ENCODE measurements at places on chromosomes 16 and 17.

- peaks cover 4% of the 10 kb centered on the region for H3K27me3 ChIP-seq
- DNase-seq, result no peak
- no peaks in the 10 kb centered on the region for H3K4me1 ChIP-seq
- no peak overlapping the region for H3K4me3 ChIP-seq
These were observed 52.2 kb upstream of the HAPSTR1 start for GRCh38 chr16:9039210-9039609.

GRCh38 chr16:89112377-89113151 lies 18.9 kb downstream of the ACSF3 start:
- no peak overlapping the region for H3K4me3 ChIP-seq
- DNase-seq, result no peak
- H3K27me3 ChIP-seq, result no peaks in the 10 kb centered on the region
- H3K27ac ChIP-seq, result no peak overlapping the region
- peaks cover 7% of the 10 kb centered on the region for H3K36me3 ChIP-seq

- no peak overlapping the region for H3K27ac ChIP-seq
- H3K27me3 ChIP-seq, result no peaks in the 10 kb centered on the region
- H3K36me3 ChIP-seq, result peaks cover 3% of the 10 kb centered on the region
- H3K4me3 ChIP-seq, result no peak overlapping the region
These were observed 193.0 kb downstream of the STX8 start for GRCh38 chr17:9382626-9383025.

GRCh38 chr16:63066552-63066951 lies 1030.3 kb upstream of the CDH8 start:
- DNase-seq, result no peak
- H3K4me3 ChIP-seq, result no peak overlapping the region
- H3K27ac ChIP-seq, result no peak overlapping the region

DNA sequence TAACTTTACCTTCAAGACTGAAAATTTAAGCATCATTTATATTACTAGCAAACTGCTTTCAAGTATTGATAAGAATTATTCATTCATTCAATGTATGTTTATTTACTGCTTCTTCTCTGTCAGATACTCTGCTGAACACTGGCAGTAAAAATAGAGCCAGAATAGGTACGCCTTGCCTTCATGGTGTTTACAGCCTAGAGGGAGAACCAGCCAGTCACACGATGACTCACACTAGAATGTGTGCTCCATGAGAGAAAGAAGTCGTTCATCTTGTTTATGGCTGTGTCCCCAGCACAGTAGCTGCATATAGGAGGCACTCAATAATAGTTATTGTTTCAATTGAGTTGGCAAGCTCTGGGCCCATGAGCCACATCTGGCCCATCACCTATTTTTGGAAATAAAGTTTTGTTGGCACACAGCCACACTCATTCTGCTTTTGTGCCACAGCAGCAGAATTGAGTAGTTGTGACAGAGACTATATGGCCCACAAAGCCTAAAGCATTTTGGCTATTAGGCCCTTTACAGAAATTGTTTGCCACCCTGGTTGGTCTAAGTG lies 84.2 kb downstream of the TMC6 start:
- DNase-seq, result no peak
- no peaks in the 10 kb centered on the region for H3K27me3 ChIP-seq
- no peak overlapping the region for H3K27ac ChIP-seq
- peaks cover 32% of the 10 kb centered on the region for H3K4me1 ChIP-seq

DNA sequence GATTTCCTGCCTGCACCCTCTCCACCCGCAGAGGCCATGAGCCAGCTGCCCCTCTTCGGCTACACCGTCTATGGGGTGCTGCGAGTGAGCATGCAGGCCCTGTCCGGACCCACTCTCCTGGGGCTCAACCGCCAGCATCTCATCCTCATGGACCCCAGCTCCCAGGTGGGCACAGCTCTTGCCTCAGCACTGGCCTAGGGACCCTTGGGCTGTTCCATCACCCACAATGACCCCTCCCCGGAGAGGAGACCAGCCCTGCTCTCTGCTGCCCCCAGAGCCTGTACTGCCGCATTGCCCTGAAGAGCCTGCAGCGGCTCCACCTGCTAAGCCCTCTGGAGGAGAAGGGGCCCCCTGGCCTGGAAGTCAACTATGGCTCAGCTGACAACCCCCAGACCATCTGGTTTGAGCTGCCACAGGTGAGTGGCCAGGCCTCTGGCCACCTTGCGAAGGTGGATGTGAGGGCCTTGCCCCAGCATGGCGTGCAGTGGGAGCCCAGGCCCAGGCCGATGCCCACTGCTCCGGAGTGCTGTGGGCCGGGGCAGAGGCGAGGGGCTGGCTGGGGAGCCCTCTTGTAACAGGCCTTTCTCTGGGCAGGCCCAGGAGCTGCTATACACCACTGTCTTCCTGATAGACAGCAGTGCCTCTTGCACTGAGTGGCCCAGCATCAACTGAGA lies 7.3 kb upstream of the SMIM5 start:
- no peak overlapping the region for H3K4me3 ChIP-seq
- H3K36me3 ChIP-seq, result no peaks in the 10 kb centered on the region
- peaks cover 9% of the 10 kb centered on the region for H3K4me1 ChIP-seq
- H3K27ac ChIP-seq, result no peak overlapping the region
- no peaks in the 10 kb centered on the region for H3K27me3 ChIP-seq

- H3K4me3 ChIP-seq, result no peak overlapping the region
- no peaks in the 10 kb centered on the region for H3K27me3 ChIP-seq
- no peaks in the 10 kb centered on the region for H3K4me1 ChIP-seq
- no peak for DNase-seq
- H3K27ac ChIP-seq, result no peak overlapping the region
- H3K36me3 ChIP-seq, result no peaks in the 10 kb centered on the region
These were observed 389.2 kb upstream of the SALL1 start for GRCh38 chr16:51540259-51540658.

DNA sequence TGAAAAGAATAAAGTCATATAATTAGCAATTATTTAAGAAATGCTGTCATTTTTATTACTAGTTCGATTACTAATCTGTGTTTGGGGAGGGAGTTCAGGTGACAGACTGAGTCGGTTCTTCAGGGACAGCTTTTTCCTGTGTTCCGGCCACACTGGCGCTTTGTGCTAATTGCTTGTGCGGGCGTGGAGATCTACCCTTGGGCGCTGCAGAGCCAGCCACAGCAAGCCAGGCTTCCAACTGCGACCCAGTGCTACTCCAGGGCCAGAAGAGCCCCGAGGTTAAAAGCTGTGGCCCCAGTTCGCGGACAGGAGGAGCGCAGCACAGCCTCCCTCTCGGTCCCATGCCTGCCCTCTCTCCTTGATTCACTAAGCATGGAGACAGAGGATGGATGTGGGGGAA lies 6.5 kb upstream of the OR2C1 start:
- no peak overlapping the region for H3K27ac ChIP-seq
- H3K36me3 ChIP-seq, result no peaks in the 10 kb centered on the region
- H3K4me1 ChIP-seq, result peaks cover 3% of the 10 kb centered on the region
- no peaks in the 10 kb centered on the region for H3K27me3 ChIP-seq

DNA sequence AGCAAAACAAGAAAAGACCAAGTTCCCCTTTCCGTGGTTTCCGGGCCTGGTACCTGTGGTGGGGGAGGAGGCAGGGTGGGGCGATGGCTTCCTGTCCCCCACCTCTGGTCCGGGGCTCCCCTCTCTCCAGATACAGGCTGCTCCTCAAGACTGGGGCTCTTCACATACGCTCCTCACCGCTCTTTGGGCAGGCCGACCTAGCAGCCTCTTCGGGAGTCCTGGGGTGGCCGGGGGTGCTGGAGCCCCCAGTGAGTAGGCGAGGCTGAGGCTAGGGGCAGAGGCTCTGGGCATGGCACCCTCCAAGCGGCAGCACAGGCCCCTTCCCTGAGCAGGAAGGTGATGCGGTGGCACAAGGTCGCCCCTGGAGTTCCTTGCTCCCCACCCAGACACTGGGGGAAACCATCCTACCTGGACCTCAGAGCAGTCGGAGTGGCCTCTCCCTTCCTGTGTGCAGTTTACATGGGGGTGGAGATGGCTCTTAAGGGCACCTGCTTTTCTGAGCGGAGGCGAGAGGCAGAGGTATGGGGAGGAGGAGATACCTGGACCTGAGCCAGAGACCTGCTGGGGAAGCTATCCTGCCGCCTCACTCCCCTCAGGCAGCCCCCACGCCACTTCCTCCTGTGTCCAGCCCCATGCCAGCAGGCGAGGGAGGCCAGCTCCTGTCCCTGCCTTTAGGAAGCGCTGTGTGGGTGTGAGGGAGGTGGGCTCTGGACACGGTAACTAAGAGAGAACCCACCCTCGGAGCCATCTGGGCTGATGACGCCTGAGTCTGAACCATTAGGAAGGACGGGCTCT lies 891 bp downstream of the CORO1A start:
- peaks cover 15% of the 10 kb centered on the region for H3K36me3 ChIP-seq
- peak overlapping the region; percentile 98 for H3K27ac ChIP-seq
- H3K4me1 ChIP-seq, result peaks cover 35% of the 10 kb centered on the region
- peak overlapping the region; percentile 99 for H3K4me3 ChIP-seq
- peak; percentile 53 for DNase-seq

DNA sequence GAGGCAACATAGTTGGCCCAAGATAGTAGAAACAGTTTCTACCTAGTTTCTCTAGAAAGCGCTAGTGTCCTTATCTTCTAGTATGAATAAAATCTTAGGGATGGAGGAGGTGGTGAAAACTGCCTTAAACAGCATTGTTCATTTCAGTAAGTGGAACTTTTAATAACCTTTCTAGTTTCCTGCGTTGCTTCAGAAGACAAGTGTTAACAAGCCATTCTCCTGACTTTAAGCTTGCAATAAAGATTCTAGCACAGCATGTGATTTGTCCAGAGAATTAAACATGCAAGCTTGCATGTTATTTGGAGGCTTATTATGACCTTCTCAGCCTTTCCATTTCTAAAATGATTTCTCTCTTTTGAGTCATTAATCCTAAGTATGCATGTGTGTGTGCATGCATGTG lies 72.3 kb downstream of the TANGO6 start:
- DNase-seq, result no peak
- no peaks in the 10 kb centered on the region for H3K27me3 ChIP-seq
- H3K27ac ChIP-seq, result no peak overlapping the region
- no peak overlapping the region for H3K4me3 ChIP-seq
- H3K4me1 ChIP-seq, result peaks cover 5% of the 10 kb centered on the region
- H3K36me3 ChIP-seq, result peaks cover 10% of the 10 kb centered on the region

- H3K36me3 ChIP-seq, result no peaks in the 10 kb centered on the region
- no peaks in the 10 kb centered on the region for H3K27me3 ChIP-seq
- peak overlapping the region; percentile 91 for H3K4me3 ChIP-seq
- DNase-seq, result no peak
- peak overlapping the region; percentile 86 for H3K27ac ChIP-seq
- H3K4me1 ChIP-seq, result peaks cover 37% of the 10 kb centered on the region
These were observed 1.3 kb downstream of the ARRB2 start for GRCh38 chr17:4711661-4712181.

- no peak overlapping the region for H3K4me3 ChIP-seq
- peaks cover 42% of the 10 kb centered on the region for H3K4me1 ChIP-seq
- H3K27me3 ChIP-seq, result no peaks in the 10 kb centered on the region
- DNase-seq, result no peak
- peak overlapping the region; percentile 68 for H3K27ac ChIP-seq
These were observed 13.9 kb downstream of the ZFPM1 start for GRCh38 chr16:88466949-88467348.

GRCh38 chr17:80426671-80427326 lies 11.8 kb downstream of the ENDOV start:
- H3K27me3 ChIP-seq, result no peaks in the 10 kb centered on the region
- H3K4me1 ChIP-seq, result peaks cover 10% of the 10 kb centered on the region
- peak; percentile 84 for DNase-seq
- H3K36me3 ChIP-seq, result no peaks in the 10 kb centered on the region
- H3K27ac ChIP-seq, result no peak overlapping the region

DNA sequence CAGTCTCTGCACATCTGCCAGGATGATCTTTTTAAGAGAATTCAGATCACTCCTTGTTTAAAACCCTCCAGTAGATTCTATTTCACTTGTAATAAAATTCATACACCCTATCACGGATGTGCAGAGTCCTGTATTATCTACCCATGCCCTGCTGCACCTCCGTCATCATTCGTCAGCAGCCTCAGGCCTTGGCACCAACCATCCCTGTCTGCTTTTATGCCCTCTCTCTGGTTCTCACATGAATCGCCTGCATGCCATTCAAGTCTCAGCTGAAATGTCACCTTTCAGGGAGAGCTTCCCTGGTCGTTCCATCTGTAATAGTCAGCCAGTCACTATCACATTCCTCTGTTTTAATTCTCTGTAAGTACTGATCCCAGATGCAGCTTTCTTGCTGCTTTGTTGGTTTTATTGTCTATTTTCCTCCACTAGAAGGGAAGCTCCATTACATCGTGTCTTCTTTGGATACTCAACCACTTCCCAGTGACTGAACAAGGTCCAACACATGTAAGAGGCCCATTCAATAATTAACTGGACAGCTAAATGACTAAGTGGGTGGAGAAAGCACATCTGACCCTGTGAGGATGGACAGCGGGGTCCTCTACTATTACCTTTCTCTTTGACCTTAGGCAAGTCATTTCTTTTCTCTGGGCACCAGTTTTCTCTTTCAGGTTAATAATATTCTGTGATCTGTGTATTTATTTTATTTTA lies 81.2 kb upstream of the GOT2 start:
- peaks cover 35% of the 10 kb centered on the region for H3K27me3 ChIP-seq
- peak overlapping the region; percentile 45 for H3K4me3 ChIP-seq
- no peaks in the 10 kb centered on the region for H3K36me3 ChIP-seq
- peaks cover 4% of the 10 kb centered on the region for H3K4me1 ChIP-seq
- no peak overlapping the region for H3K27ac ChIP-seq

- H3K27me3 ChIP-seq, result peaks cover 16% of the 10 kb centered on the region
- no peaks in the 10 kb centered on the region for H3K36me3 ChIP-seq
- peaks cover 6% of the 10 kb centered on the region for H3K4me1 ChIP-seq
- no peak for DNase-seq
These were observed 79.8 kb downstream of the JPH3 start for GRCh38 chr16:87681981-87682570.

- no peak overlapping the region for H3K4me3 ChIP-seq
- H3K36me3 ChIP-seq, result no peaks in the 10 kb centered on the region
- H3K27ac ChIP-seq, result peak overlapping the region; percentile 2
- H3K27me3 ChIP-seq, result peaks cover 28% of the 10 kb centered on the region
- no peaks in the 10 kb centered on the region for H3K4me1 ChIP-seq
- no peak for DNase-seq
These were observed 28.2 kb upstream of the ZC3H18 start for GRCh38 chr16:88541831-88542616.

DNA sequence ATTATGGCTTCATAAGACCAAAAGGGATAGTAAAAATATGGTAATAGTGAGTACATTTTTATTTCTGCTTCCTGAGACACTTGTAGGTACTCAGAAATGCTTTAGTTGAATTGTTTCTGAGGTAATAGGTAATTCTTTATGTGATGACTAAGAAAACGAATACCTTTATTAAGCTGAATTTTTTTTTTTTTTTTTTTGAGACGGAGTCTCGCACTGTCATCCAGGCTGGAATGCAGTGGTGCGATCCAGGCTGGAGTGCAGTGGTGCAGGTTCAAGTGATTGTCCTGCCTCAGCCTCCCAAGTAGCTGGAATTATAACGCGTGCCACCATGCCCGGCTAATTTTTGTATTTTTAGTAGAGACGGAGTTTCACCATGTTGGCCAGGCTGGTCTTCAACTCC lies 1.9 kb downstream of the RAD51C start:
- no peaks in the 10 kb centered on the region for H3K27me3 ChIP-seq
- no peak overlapping the region for H3K27ac ChIP-seq
- no peak for DNase-seq
- no peak overlapping the region for H3K4me3 ChIP-seq

GRCh38 chr16:65875381-65876055 lies 491.0 kb upstream of the CDH5 start:
- no peak overlapping the region for H3K4me3 ChIP-seq
- H3K27ac ChIP-seq, result no peak overlapping the region
- H3K4me1 ChIP-seq, result no peaks in the 10 kb centered on the region
- no peaks in the 10 kb centered on the region for H3K36me3 ChIP-seq
